Left cardiac atrium (tissue), 4 donors: ENCODE measurements at places on chromosomes 5 and 9. TPM values are rescaled to one million over a fixed set of nuclear protein-coding genes. Genes with fewer than 3 reads are reported as not detected.

Gene SPATA6L
- 1.3 TPM for total RNA-seq

DNA sequence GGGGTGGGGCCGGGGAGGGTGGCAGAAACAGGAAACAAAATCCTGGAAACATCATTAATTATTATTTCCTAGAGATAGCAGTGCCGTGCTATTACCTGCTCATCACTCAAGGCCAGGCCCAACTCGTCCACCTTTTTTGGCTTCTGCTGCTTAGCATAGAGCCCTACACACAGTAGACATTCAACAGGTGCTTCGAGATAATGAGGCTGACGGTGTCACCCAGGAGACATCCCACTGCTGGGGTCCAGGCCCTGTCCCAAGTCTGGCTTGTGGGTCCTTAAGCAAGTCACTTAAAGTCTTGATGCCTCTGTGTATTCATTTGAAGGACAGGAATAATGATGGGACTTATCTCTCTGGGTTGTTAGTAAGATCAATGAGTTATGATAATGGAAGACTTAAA, 506.6 kb downstream of the BNC2 start:
- DNase-seq = no peak

DNA sequence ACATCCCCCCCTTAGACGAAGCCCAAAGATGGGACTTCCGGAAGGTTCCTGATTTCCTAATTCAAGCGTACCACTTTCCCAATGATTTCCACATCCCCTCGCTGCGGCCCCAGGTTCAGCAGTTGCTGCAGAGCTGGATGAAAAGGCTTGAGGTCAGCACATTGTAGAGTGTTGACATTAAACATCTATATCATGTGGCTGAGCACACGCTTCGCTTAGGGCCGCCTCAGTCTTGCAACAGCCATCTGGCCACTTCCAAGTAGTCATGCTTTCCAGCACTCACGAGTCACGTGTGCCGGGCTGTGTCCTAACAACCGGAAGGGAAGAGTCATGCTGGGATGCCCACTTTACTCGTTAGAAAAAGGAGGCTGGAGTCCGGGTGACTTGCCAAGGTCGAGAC, 340.6 kb upstream of the IRX4 start:
- no peak for DNase-seq

DNA sequence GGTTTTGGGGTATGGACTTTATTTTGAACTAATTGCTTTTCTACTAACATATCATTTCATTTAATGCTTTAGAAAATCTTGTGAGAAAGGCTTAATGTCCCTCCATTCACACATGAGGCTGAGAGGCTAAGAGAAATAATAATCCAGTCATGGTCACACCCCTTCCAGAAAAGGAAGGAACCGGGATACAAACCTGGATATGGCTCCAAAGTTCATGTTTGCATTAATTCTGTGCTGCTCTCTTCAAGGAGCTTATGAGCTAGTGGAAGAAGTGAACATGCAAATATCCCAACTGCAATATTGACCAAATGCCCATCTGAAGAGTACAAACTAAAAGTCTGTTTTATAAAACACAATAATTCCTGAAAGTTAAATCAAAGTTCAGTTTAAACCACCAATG, 732.1 kb upstream of the RIOK2 start:
- DNase-seq = no peak
